ENCODE measurements at places on chromosomes 7 and 10. TPM values are rescaled to one million over a fixed set of nuclear protein-coding genes. Genes with fewer than 3 reads are reported as not detected.

PSMG3 gene
- total RNA-seq, result 16.4 TPM

TRPV6 gene
- not detected for total RNA-seq

CBLL1 gene
- 25.3 TPM for total RNA-seq

PDE6C gene
- total RNA-seq, result not detected

CFTR gene
- total RNA-seq, result 11.6 TPM

BLNK gene
- 3.9 TPM for total RNA-seq

DGKI gene
- total RNA-seq, result 5.2 TPM

SH2D4B gene
- not detected for total RNA-seq

TWNK gene
- total RNA-seq, result 4.1 TPM
